ENCODE measurements at places on chromosomes 3 and 15. TPM values are rescaled to one million over a fixed set of nuclear protein-coding genes. Genes with fewer than 3 reads are reported as not detected.

- no peak for DNase-seq
These were observed 61.9 kb downstream of the TRPM7 start for GRCh38 chr15:50624616-50625168.

DNA sequence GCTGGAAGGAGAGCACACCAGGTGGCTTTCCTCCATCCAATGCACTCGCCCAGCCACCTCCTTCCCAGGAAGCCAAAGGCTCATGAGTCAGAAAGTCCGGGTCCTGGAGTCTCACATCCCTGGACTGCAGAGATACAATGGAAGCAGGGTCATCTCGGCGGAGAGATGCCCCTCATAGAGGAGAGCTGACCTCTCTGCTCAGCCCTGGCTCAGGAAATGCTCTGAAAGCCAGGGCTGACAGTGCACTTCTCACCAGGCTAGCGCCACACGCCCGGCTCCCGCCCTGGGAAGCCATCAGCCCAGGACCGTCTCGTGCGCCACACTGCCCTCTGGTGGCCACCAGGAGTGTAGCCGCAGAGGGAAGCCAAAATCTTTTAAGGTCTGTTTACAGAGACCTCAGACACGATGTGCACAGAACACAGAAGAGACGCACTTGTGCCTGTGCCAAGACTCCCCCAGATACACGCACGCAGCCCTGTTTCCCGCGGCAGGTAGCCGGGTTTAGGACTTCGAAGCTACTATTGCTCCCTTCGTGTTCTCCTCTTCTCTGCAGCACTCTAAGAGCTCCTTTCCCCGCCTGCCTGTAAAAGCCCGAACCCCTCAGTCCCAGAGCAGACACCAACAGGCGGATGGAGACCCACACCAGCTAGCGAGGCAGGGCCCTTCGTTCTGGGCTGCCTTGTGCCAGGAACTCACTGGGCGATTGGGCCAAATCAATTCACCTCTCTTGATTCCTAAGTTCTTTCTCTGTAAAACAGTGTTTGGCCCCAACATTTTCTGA, 9.7 kb downstream of the NTRK3 start:
- DNase-seq = peak; percentile 81

- DNase-seq = no peak
These were observed 36.8 kb downstream of the TMEM40 start for GRCh38 chr3:12722226-12722625.

The PPP2R3A gene
- 10.9 TPM for total RNA-seq

Data from SK-MEL-5 (cell line).